Stimulated activated CD8-positive, alpha-beta memory T cell treated with anti-CD3 and anti-CD28 coated beads, Interleukin-2, amount 100 ng/mL, for 1 hour (primary cell): ENCODE measurements at places on chromosomes 13 and 19.

DNA sequence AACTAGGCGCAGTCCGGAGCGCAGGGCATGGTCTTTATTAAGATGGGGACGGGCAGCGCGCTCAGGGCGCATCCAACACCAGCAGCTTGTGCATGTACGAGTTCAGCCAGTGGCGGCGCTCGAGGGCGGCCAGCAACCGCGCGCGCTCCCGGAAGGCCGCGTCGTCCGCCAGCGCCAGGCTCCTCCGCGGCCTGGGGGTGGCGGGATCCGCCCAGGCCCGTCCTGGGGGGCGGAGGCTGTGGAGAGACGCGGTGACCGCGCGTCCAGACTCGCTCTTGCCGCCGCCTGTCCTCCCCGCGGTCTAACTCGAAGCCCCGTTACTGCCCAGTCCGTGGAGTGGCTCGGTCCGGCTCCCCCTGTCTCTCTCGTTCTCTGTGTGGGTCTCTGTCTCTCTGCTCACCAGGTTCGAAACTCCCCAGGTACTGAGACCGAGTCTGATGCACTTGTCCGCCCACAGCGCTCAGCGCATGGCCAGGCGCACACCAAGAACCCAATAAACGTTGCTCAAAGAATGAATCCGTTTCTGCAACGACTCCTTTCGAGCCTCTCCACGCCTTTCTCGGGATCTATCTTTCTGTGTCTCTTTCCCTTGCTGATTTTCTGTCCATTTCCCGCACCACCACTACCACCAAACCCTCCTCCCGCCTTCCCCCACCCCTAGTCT lies 702 bp downstream of the PTH2 start:
- no peak for DNase-seq

DNA sequence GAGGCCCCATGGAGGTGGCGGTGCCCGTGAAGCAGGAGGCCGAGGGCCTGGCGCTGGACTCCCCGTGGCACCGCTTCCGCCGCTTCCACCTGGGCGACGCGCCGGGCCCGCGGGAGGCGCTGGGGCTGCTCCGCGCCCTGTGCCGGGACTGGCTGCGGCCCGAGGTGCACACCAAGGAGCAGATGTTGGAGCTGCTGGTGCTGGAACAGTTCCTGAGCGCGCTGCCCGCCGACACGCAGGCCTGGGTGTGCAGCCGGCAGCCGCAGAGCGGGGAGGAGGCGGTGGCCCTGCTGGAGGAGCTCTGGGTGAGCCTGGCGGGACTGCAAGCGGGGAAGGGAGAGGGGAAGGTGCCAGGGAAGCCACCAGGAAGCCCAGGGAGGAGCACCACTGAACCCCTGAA lies 5.8 kb downstream of the ZNF444 start:
- DNase-seq = no peak

GRCh38 chr19:46487802-46488445 lies 7.7 kb downstream of the PNMA8B start:
- DNase-seq = peak; percentile 59

- DNase-seq = no peak
These were observed 2.3 kb downstream of the TBXA2R start for GRCh38 chr19:3604227-3604986.

- no peak for DNase-seq
These were observed 57.1 kb downstream of the TRPM4 start for GRCh38 chr19:49214701-49215100.

GRCh38 chr13:34793301-34793700 lies 148.8 kb upstream of the NBEA start:
- no peak for DNase-seq

GRCh38 chr13:96940961-96941360 lies 53.3 kb downstream of the OXGR1 start:
- no peak for DNase-seq

GRCh38 chr19:36051236-36051635 lies 2.8 kb downstream of the THAP8 start:
- DNase-seq = no peak

DNA sequence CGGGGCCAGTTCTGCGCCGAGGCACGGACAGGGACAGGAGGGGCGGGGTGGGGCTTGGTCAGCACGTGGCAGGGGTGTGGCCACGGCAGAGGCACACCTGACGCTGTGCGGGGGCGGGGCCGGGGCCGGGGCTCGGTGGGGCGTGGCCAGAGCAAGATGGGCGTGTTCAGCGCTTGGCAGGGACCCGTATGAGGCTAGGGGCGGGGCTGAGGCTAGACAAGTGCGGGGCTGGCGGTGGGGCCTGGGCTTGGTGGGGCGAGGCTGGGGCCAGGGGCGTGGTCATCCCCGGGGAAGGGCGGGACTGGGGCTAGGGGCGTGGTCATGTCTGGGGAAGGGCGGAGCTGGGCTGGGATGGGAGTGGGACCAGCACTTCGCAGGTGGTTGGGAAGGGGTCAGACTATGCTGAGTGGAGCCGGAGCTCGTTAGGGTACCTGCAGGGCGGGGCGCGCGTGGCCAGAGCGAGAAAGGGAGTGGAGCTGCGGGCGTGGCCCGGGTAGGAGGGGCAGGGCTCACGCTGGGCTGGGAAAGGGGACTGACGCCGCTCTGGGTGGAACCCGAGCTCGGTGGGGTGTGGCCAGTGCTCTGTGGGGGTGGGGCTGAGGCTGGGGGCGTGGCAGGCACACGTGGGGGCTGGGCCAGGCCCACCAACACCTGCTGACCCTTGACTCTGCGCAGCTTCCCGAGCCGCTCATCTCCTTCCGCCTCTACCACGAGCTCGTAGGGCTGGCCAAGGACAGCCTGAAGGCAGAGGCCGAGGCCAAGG lies 12.8 kb downstream of the POLR2E start:
- DNase-seq = no peak

- DNase-seq = no peak
These were observed 312.4 kb downstream of the SHISA2 start for GRCh38 chr13:25739376-25739775.

DNA sequence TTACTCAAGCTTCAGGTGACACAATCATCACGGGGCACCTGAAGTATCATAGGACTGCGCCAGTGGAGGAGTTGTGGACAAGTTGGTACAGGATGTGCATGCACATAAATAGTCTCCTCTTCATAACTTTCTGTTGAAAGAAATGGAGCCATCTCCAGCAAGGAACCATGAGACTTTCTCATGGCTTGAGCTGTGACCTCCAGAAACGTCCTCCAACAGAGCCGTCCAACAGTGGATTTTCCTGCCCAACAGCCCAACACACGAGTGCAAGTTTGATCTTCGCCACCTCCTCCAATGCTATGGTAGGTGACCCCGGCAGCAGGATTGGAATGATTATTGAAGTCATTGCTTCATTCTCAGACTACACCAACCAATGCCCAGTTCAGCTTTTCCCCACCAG lies 105.1 kb upstream of the ZNF507 start:
- DNase-seq = no peak

DNA sequence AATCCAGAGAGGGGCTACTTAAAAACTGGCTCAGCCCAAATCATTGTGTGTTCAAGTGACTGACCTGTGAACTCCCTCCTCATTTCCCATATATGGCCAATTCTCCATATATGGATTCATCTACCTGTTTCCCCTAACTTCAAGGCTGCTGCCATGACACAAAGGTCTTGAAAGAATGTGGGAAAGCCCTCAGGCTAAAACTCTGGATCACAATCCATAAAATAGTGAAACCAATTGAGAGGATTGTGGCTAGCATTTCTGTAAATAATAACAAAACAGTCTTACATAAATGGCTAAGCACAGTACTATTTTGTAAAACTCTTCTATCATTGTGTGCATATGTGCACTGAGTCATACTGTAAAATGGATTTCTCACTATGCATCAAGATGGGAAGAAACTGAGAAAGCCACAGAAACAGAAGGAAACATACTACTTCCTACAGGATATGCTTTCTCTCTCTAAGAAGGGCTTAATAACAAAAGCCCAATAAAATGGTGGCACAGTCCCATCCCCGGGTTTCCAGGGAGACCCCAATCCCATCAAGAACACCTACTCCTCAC lies 80.5 kb downstream of the FOXO1 start:
- no peak for DNase-seq

- DNase-seq = no peak
These were observed 229.3 kb upstream of the EDNRB start for GRCh38 chr13:78147905-78148304.

GRCh38 chr19:49157445-49158224 lies at the start of gene TRPM4:
TSS of gene TRPM4 (plus strand) at chr19:49157792. CDS start at chr19:49157867, 75 bp downstream.
- DNase-seq = no peak

DNA sequence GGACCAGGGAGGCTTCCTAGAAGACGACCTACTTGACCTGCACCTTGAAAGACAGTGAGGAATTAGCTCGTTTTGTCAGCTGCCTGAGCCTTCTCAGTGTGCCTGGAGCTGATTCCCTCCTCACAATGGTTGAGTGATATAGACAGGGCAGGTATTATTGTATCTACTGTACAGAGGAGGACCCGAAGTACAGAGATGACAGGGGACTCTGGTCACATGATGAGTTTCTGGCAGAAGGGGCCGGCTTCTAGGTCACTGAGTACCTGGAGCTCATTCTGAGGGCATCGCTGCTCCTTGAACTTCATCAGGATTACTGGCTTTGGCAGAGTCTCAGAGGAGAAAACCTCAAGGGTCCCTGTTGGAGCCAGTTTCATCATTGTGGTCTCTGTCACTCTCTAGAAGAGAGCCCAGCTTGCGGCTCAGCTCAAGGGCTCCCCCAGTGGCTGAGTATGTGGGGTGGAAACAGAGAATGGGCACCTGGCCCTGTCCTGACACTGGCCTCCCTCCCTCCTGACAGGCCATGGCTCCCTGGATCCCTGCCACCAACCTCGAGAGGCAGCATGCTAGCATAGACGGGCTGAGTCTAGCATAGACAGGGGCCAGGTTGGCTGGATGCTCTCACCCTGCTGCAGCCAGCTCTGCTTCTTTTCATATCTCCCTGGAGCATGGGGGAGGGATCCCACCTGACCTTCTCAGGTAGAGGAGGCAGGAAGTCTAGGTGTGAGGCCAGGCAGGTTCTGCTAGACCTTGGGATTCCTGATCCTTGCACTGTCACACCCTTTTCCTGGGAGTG lies 38.7 kb downstream of the NFIX start:
- peak; percentile 17 for DNase-seq

- DNase-seq = no peak
These were observed 122.0 kb upstream of the FNDC3A start for GRCh38 chr13:48853728-48854102.

- DNase-seq = no peak
These were observed 8.8 kb upstream of the COX7A1 start for GRCh38 chr19:36160821-36161596.

- DNase-seq = no peak
These were observed 374.4 kb downstream of the DLEU7 start for GRCh38 chr13:50468849-50469669.

GRCh38 chr19:11091703-11092153 lies 2.5 kb downstream of the LDLR start:
- DNase-seq = no peak

DNA sequence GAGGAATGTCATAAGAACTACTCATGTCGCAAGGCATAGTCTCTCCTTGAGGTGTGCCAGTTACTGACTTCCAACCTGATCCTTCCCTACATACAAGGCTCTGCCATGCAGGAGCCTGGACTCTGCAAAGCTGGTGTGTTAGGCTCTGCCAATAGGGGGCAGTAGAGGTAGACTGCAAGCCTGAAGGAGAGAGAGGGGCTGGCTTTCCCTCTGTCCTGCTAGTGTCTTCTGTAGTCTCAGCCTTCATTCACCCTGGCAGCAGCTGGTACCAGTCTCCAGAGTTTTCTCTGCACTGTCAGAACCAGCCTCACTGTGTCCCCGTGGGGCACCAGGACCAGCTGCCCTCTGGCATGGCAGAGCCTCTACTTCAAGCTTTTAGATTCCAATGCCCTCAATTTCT lies 14.5 kb downstream of the SHISA2 start:
- DNase-seq = no peak

- DNase-seq = no peak
These were observed 43.4 kb upstream of the MAP3K10 start for GRCh38 chr19:40147693-40148347.

- no peak for DNase-seq
These were observed 23.7 kb downstream of the RCN3 start for GRCh38 chr19:49551531-49551930.

GRCh38 chr19:38815059-38816001 lies 2.6 kb upstream of the LGALS4 start:
- no peak for DNase-seq

GRCh38 chr19:47637550-47637949 lies 28.6 kb downstream of the BICRA start:
- no peak for DNase-seq
